ENCODE measurements at places on chromosomes 16 and 17.

GRCh38 chr16:84839054-84839453 is 19.3 kb downstream of the CRISPLD2 start:
- no peak for DNase-seq

- no peak for DNase-seq
These were observed at the start of gene CAPNS2 for GRCh38 chr16:55566432-55567175. TSS of gene CAPNS2 (plus strand) at chr16:55566684. CDS start at chr16:55566757, 73 bp downstream.

- DNase-seq = no peak
These were observed 5.6 kb downstream of the ALOX12 start for GRCh38 chr17:7001318-7001961.

DNA sequence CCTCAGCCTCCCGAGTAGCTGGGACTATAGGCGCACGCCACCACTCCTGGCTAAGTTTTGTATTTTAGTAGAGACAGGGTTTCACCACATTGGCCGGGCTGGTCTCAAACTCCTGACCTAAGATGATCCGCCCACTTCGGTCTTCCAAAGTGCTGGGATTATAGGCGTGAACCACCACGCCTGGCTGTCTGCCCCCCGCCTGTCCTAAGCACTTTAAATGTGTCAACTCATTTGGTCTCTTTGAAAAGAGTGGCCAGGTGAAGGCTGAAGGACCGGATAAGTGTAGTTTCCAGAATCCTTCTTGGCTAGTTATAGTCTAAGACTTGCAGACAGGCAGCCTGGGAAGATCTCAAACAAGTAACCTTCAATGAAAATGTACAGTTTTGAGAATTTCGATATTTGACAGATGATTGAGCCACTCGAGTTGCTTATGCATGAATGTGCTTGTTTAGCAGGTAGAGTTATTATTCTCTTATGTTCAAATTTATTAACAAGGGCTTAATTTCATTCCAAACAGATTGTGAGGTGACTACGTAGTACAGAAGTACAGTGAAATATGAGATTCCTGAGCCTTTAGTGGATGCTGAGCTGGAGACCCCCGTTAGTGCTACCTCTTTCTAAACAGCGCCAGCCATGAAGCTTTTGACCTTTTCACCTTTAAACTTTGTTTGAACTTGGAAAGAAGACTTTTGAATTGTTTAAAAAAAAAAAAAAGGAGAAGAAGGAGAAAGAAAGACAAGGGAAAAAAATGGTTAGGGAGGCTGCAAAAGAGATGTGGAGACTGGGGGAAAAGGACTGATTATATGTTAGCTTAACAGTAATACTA is 164.4 kb upstream of the TBX2 start:
- DNase-seq = no peak

- DNase-seq = peak; percentile 71
These were observed 1.3 kb downstream of the SERPINF1 start for GRCh38 chr17:1762901-1763898.

GRCh38 chr17:38429476-38430100 is 1.3 kb downstream of the ARHGAP23 start:
- no peak for DNase-seq

- no peak for DNase-seq
These were observed 1.8 kb downstream of the KCNJ2 start for GRCh38 chr17:70171159-70171558.

DNA sequence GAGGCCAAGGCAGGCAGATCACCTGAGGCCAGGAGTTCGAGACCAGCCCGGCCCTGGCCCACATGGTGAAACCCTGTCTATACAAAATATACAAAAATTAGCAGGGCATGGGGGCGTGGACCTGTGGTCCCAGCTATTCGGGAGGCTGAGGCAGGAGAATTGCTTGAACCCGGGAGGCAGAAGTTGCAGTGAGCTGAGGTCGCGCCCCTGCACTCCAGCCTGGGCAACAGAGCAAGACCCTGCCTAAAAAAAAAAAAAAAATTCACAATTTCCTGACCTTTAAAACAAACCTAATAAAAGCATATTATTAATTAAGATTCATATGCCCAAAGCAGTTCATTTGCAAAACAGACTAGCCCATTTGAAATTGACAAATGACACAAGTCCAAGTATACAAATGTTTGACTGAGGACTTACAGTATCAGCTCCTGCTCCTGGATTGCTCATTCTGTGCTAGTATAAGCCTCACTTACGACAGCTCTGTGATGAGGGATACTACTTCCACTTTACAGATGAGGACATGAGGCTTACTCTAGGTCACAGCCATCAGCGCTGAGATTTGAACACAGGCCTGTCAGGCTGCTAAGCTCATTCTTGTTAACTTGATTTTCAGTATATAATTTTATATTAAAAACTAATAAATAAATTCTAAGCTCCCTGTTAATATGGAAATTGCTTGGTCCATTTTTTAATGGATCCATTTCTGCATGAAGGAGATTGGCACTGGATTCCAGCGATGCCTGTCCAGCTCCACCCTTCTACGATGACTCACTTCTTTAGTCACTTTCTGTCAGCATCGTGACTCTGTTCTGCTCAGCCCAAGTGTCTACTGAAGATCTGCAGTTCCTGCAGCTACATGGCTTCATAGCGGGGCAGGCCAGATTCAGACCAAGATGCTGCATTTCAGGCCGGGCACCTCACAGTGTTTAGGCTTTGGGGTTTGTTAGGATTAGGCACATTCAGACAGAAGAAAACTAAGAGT is 88.2 kb downstream of the WDR59 start:
- DNase-seq = peak; percentile 6

GRCh38 chr16:27231692-27232060 is 28.4 kb downstream of the KDM8 start:
- DNase-seq = no peak

DNA sequence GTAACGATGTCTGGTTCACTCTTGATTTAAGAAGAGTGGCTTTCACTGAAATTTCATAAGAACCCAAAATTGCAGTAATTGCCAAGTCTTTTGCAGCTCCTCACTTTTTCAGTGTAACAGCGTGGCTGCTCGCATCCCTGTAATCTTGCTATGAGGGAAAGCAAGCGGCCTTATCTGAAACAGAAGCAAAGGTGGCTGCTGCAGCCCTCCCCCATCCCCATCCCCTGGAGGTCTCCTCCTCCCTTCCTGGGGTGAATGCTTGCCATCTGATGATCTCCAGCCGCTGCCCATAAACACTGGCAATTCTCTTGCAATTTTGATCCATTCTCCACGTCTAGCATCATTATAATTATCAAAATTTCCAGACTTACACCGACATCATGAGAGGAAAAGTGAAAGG is 182.5 kb upstream of the ASIC2 start:
- DNase-seq = no peak

Measured in foreskin melanocyte (primary cell).